ENCODE measurements at places on chromosomes 3 and 15.
A peak's percentile ranks its signal among the peaks of the same experiment; 100 is the strongest.

DNA sequence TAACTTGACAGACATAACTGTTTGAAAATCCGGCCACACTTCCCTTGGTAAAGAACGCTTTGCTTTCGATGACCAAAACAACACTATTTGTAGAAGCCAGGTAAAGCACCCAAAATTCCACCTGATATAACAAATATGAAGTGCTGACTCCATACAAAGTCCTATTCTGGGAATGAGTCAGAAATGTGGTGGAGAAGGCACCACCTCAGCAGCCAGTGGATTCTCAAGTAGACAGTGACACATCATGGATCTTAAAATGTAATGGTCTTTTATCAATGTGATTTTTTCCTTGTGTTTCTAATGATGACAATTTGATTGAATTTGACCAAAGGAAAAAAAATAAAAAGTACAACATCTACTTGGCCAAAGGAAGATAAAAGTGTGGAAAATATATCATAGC lies 135.0 kb upstream of the WNT5A start:
- DNase-seq: no peak

DNA sequence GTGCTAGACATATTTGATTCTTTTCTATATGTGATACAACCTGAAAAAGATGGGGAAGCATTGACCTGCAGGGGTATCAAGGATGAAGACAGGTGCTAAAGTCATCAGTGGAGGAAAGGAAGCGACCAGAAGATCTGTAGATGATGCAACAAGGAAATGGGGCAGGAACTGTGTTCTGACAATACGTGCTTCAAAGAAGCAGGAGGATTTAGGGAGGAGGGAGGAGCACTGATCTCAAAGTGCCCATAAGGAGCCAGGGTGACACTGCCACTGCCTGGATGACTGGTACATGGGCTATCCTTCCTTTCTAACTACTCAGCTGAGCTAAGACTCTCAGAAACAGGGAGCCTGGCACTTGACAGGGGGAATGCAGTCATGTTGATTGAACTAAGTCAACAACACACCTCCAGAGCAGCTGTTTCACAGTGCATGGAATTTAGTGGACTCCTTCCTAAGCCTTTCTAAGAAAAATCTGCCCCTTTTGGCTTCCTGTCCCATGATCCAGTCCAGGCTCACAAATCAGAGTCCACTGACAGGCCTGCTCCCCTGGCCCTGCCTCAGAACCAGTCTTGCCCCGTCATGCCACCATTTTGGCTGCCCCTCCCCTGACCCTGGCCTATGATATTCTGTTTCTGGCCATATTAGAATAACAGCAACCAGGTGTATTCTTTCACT lies 12.0 kb downstream of the LYSMD4 start:
- DNase-seq: no peak

- no peak for DNase-seq
Measured at GRCh38 chr15:75431682-75432081, 19.8 kb downstream of the SIN3A start.

GRCh38 chr3:100702082-100702979 lies 7.0 kb upstream of the TFG start:
- DNase-seq: no peak

DNA sequence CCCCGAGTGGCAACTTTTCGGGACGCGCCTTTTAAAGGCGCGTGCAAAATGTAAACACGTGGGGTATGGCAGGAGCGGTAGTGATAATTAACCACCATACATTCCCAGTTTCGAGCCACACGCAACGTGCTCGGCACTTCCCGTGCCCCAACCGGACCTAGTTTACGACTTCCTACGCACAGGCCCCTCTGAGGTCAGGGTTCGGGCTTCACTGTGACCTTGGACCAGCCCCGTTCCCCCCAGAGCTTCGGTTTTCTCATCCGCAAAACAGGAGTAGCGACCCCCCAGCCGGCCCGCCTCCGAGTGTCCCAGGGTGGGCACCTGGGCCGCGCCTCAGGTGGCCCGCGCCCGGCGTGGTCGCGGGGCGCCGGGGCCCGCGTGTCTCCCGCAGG lies 451 bp downstream of the CHCHD4 start:
- peak; percentile 42 for DNase-seq

- DNase-seq: no peak
Measured at GRCh38 chr15:68205954-68206539, 915 bp upstream of the CALML4 start.

DNA sequence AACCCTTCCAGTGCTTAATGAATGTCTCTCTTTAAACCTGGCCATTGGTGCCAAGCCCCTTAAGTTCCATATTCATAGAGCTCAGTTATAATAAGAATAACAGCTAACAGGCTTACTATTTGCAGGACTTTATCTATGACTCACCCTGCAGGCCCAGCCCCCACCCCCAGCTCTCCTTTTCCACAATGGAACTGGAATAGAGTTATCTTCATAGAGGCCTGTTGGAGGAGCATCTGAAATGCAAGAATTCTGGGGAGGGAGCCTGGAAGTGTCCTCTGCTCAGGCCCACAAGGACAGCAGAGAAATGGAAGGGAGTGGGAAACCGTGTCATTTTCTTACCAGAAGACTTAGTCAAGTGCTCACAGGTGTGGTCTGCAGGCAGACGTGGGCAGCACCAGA lies 52.8 kb downstream of the SEMA5B start:
- no peak for DNase-seq

DNA sequence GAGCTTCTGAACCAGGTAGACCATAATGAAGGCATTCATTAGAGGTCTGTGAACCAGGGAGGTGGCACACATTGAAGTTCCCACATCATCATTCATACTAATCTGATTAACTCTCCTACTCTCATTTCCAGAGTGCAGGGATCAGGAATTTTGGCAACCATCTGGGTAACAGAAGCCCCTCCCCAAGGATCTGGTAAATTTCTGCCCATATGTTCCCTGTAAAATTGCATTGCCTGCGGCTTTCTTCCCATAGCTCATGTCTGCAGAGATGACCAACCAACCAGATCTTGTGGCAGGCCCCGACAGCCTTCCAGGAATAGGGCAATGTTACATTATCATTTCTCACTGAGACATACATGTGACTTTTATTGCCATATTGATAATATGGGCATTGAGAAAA lies 111.4 kb upstream of the CHL1 start:
- DNase-seq: no peak

GRCh38 chr15:82919231-82919886 lies 33.2 kb downstream of the HOMER2 start:
- peak; percentile 84 for DNase-seq

- no peak for DNase-seq
Measured at GRCh38 chr3:152416808-152417580, 148.3 kb downstream of the MBNL1 start.
